Muscle of leg (tissue), 16 donors: ENCODE measurements at places on chromosomes 2 and 18. TPM values are rescaled to one million over a fixed set of nuclear protein-coding genes. Genes with fewer than 3 reads are reported as not detected.

DNA sequence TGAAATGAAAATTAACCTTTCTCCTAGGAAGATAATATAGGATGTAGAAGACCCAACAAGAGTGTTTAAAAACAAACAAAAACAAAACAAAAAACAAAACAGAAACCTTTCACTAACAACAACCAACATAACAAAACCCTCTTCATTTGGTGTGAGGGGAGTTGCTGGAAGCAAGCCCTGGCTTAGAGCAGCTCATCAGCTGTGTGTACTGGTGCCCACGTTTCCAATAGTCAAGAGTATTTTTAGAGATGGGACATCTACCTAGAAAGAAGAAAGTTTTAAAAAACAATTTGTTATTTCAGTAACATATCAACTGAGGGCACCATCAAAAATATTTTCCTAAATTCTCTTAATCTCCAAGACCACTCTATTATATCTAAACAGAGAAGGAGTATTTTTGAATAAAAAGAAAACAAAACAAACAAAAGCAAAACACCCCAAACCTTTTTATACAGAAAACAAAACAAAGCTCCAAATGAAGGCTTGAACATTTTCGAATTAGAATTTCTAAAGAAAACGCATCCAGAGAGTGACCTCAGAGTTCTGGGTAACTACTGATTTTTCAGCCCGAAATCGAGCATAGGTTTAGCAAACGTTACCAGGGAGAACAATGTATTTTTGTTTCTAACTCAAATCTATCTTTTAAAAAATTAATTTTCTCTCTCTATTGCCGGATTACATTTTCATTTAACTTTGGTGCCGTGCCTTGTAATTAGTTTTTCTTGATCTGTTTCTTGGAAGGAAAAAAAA lies 134.6 kb downstream of the INSIG2 start:
- peak; percentile 53 for DNase-seq

Gene GALNT13
- 0.32 TPM for polyA plus RNA-seq

DNA sequence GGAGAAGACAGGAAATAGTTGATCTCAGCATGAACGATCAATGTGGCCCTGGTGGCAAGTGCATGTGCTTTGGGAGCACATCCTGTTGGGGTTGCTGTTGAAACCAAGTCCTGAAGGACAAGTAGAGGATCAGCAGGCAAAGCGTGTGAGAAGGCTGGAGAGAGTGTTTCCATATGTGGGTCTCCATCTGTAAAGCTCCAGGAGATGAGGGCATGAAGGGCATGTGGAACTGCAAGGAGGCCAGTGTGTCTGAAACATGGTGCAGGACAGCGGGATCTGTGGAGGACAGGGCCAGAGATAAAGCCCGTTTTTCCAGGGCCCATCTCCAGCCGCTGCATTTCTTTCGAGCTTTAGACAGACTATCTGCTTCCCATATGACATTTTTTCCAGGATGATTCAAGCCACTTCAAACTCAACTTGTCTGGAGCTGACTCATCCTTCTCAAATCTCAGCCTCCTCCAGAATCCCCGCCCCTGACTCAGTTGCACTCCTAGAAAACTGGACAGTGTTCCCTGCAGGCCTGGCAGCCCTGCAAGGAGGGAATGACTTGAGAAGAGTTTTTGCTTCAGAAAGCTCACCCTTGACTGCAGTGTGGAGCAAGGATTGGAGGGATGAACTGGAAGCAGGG lies 226.1 kb downstream of the VAPA start:
- DNase-seq: no peak

DNA sequence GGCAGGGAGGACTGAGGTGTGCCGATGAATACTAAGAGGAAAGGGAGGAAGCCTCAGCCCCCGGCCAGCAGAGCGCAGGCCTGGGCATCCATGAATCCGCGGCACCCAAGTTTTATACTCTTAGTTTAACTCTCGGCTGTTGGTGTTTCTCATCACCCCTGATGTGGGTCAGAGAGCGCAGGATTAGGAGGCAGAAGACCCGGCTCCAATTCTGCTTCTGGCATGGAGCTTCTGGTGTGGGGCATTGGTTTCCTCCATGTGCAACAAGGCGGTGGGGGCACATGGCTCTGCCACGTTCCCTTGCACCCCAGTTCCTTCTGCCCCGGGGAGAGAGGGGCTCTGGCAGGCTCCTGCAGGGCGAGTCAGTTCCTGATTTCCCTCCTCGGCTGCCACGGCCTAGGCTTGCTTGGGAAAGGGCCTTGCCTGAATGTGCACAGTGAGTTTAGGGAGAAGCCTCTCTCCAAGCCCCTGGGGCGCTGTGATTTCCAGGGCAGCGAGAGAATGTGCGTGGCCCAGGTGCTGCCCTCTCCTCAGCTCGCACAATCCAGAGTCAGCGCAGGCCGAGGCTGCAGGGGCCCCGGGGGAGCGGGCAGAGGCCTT lies 36.2 kb upstream of the DNMT3A start:
- no peak for DNase-seq

Gene ITM2C
- 170 TPM for polyA plus RNA-seq

Gene POU3F3
- polyA plus RNA-seq: 0.13 TPM

DNA sequence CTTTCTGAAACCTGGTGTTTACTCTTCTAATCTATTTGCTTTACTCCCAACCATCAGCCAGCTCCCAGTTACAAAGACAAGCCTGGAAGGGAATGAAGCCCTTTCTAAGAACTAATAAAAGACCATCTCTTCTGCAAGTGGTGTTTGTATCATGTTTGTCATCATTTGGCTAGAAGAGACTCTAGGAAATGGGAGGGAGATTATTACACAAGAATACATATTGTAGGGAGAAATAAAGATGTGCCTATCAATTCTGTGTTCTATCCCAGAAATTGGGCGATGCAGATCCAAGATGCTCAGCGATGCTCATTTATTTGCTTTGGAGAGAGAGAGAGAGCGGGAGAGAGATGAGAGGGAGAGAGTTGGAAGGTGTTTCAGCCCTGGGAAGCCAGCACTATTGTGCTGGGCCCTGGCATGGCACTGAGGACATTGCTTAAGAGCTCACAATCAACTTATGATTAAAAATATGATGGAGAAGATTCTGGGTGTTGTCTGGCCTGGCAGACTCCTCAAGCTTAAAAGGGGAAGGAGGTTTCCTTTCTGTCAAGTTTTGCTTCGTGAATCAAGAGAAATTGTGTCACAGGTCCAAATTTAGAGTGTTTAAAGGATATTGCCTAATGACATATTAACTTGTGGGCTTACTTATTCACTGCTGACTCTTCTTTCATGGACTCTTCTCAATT lies 41.8 kb upstream of the AFF3 start:
- peak; percentile 35 for DNase-seq

DNA sequence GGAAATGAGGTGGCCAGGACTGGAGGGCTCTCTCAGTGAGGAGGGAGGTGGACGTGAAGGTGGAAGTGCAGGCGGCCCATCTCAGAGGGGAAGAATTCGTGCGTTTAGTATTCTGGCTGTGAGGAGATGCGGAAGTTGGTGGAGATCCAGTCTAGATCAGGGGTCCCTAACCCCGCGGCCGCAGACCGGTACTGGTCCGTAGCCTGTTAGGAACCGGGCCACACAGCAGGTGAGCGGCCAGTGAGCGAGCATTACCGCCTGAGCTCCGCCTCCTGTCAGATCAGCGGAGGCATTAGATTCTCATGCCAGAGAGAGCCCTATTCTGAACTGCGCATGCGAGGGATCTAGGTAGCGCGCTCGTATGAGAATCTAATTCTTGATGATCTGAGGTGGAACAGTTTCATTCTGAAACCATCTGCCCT lies 1.6 kb upstream of the FHOD3 start:
- no peak for DNase-seq

- no peak for DNase-seq
These were observed 67.3 kb downstream of the TMEFF2 start for GRCh38 chr2:192127434-192127833.

Gene LRRC30
- polyA plus RNA-seq: 7.0 TPM

Gene ACTG2
- polyA plus RNA-seq: 8.1 TPM

DNA sequence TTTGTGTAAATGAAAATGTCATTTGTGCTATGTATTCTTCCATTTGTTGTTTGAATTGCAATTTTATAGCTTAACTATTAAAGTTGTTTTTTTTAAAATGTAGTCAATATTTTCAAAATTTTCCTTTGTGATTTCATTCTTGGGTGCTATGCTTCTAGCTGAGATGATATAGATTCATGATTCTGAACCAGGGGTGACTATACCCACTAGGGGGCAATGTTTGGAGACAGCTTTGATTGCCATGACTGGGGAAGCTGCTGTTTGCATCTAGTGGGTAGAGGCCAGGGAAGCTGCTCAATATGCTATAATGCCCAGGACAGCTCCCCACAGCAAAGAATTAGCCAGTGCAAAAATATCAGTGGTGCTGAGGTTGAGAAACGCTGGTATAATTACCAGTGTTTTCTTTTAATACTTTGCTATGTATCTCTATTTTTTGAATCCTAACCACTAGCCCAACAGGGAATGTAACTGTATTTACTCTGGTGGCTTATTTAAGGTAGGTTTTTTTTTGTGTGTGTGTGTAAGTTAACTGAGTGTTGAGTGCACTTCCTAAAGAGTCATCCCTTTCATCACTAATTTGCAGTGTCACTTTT lies 99.7 kb downstream of the MEP1B start:
- DNase-seq: peak; percentile 77

DNA sequence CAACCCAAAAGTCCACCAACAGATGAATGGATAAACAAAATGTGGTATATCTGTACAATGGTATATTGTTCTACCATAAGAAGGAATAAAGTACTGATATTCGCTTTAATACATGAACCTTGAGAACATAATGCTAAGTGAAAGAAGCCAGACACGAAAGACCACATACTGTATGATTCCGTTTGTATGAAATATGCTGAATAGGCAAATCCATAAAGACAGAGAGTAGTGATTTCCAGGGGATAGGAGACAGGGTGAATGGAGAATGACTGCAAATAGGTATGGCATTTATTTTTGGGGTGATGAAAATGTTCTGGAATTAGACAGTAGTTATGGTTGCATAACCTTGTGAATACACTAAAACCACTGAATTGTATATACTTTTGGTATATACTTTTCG lies 28.6 kb upstream of the IHH start:
- DNase-seq: no peak

DNA sequence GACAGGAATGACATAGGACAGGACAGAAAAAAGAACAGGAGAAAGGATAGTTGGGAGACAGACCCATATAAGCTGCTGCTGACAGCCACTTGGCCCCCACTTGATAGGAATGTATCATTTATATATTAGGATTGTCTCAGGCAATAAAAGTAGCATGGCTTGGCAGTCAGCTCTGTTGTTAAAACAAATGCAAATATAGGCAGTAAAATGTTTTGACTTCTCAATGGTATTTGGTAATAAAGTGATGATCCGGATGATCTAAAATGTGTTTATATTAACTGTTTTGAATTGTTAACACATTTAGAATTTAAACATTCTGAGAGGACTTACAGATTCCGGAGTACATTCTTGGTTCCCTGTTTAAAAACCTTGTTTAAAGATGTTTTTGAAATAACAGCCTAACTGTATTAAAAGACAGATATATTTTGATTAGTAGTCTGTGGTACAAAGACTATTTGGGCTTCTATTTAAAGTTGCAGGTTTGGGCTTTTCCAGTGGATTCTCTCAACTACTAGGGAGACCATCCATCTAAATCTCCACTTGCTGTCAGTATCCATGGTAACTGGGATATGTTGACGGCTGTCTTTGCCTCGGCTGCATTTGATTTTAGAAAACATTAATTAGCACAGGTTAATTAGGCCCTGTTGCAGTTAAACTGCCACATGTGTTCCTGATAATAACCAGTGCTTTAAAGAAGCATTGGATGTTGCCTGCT lies 147.6 kb downstream of the ESCO1 start:
- DNase-seq: peak; percentile 65

Gene TPO
- polyA plus RNA-seq: 0.08 TPM

Gene EVX2
- polyA plus RNA-seq: 0.04 TPM

DNA sequence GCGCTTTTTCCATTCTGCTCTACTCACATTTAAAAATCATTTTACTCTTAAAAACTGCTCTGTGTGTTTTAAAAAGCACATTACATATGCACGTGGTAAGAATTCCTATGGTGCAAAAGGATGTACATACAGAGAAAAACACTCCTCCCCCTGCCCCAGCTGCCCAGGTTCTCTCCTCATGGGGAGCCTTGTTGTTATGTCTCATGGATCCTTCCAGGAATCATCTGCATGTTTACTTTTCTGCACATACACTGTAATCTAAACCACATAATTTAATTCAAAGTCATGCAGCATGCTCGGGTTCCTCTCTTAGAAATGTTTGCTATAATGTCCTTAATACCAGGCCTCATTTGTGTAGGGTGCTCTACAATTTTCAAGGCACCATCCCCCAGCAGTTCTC lies 243.3 kb downstream of the LOXHD1 start:
- no peak for DNase-seq

DNA sequence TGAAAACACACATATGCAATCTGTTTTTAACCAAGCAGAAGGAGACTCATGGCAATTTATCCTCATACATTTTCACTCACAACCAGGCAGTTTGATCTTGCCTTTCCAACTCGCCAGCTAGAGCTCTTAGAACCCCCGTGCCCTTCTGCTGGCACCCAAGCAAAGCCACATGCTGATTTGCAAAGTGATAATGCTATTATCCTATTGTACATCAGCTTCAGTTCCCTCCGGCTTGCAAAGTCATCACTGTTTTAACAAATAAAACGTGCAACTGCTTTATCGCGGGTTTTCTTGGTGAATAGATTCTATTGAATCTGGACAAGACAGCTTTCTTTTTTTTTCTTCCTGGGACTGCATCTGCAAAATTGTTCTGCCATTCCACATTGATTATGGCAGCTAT lies 314.6 kb downstream of the LNPK start:
- DNase-seq: no peak

GRCh38 chr2:112075490-112076260 lies 20.6 kb downstream of the TMEM87B start:
- DNase-seq: no peak

Gene CHST9
- polyA plus RNA-seq: 0.26 TPM

DNA sequence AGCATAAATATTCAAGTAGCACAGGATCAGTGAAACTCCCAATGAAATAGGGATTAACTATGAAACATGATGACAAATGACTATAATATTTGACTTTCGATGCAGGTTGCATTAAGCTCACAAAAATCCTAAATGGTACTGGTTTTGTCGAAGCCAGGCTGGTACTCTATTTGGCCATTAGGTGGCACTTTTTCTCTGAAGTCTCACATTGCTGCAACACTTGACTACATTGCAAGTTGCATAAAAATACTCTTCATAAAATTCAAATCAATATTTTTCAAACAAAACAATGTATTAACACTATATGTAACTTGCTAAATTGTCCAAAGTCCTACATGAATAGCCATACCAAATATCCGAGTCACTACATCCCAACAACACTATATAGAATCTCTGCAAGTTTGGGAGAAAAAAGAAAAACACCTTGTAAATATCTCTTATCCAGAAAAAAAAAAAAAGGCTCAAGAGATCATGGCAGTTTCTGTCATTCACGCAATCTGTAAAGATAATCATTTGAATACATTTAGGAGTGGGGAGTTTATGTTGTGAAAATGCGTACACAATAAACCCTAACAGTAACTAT lies 9.5 kb downstream of the RTTN start:
- DNase-seq: peak; percentile 43
